ENCODE measurements at places on chromosomes 12 and 14. TPM values are rescaled to one million over a fixed set of nuclear protein-coding genes. Genes with fewer than 3 reads are reported as not detected.

PTPN21 gene
- total RNA-seq = 25.9 TPM

ZFHX2 gene
- total RNA-seq = 0.32 TPM

ENDOU gene
- total RNA-seq = 0.11 TPM

KRT4 gene
- 0.43 TPM for total RNA-seq

MTHFD1 gene
- total RNA-seq = 39.5 TPM

PDE3A gene
- 22.2 TPM for total RNA-seq

RAB3IP gene
- 1.6 TPM for total RNA-seq

PRKD1 gene
- 12.0 TPM for total RNA-seq

AQP5 gene
- total RNA-seq = not detected

BIN2 gene
- total RNA-seq = not detected

C12orf56 gene
- not detected for total RNA-seq

BMP4 gene
- 73.5 TPM for total RNA-seq

FAIM2 gene
- total RNA-seq = 3.0 TPM

TAS2R42 gene
- not detected for total RNA-seq

CARMIL3 gene
- 0.22 TPM for total RNA-seq

IGF1 gene
- total RNA-seq = 1.7 TPM

SMCO3 gene
- total RNA-seq = 0.11 TPM

AP5M1 gene
- total RNA-seq = 35.3 TPM

SMIM41 gene
- 0.39 TPM for total RNA-seq

PRB2 gene
- not detected for total RNA-seq

ITFG2 gene
- 17.2 TPM for total RNA-seq

SLC2A13 gene
- 11.1 TPM for total RNA-seq

OR4K2 gene
- not detected for total RNA-seq

TSPAN19 gene
- total RNA-seq = not detected

ASCL1 gene
- total RNA-seq = not detected

EEA1 gene
- total RNA-seq = 40.8 TPM

PTGER2 gene
- total RNA-seq = 17.9 TPM

IL23A gene
- not detected for total RNA-seq
